ENCODE measurements at places on chromosomes 3 and 15.

GRCh38 chr3:139758654-139759291 lies 81.0 kb upstream of the NMNAT3 start:
- DNase-seq, result no peak

DNA sequence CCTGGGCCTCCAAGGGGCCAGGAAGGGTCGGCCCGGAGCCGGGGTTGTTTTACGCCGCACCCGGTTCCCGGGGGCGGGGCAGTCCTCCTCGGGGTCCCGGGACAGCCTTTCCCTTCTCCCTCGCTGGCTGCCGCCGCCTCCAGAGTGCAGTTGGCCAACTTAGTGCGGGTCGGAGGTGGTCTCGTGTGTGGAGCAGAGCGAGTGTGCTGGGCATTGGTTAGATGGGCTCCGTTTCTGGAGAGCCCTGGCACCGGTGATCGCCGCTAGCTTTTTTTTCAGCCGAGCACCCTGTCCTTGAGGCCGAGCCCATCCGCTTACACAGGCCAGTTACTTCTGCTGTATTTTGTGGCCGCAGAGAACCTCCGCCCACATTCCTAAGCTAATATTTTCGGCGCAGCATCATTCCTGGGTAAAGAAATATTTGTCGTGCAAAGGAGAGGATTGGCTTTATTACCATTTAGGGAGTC lies 585 bp downstream of the KIF23 start:
- DNase-seq, result peak; percentile 86

- no peak for DNase-seq
These were observed 3.3 kb upstream of the ARIH2 start for GRCh38 chr3:48915296-48915695.

- DNase-seq, result no peak
These were observed 60.1 kb upstream of the GALNT15 start for GRCh38 chr3:16114429-16114828.

- DNase-seq, result no peak
These were observed 12.4 kb downstream of the APOD start for GRCh38 chr3:195571361-195571760.

- DNase-seq, result no peak
These were observed 52.9 kb downstream of the BCHE start for GRCh38 chr3:165784337-165784736.

GRCh38 chr3:107218864-107219269 lies 158.4 kb upstream of the CCDC54 start:
- no peak for DNase-seq

DNA sequence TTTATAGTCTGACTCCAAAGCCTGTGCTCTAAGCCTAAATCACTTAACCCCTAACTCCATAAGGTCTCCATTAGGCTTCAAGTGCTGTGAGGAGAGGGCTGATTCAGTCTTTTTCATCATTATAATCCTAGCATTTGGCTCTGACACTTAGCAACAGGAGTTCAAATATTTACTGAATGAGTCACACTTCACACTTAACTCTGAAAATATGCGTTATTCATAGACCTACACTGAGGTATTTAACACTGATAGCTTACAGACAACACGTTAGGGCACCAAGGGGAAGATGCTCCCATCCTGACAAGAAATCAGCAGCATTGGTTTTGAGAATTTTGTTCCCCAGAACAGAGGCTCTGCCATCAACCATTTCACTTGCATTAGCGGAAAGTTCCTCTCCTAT lies 53.5 kb downstream of the MSL2 start:
- DNase-seq, result peak; percentile 83

GRCh38 chr3:12959838-12960378 lies 113.3 kb downstream of the IQSEC1 start:
- no peak for DNase-seq

DNA sequence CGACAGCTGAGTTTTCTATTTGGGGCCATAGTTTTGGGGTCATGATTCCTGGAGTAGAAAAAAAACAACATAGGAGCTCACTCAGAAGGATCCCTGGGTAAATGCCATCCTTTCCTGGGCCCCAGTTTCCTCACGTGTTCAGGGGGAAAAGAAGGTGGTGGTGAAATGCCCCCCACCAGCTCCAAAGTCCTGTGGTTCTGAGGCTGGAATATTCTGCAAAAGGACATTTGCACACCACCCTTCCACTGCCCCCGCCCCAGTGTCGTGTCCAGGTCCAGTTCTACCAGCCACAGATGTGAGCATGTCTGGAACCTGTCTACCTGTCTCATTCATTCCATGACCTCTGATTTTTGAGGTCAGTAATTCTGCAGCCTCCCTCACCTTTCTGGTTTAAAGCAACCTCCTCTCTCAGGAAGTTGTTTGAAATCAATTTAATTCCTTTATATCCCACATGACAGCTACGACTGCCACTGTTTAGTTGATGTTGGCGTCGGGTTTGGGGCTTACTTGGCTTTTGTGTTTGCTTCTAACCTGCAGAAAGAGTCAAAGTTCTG lies 82.1 kb downstream of the SMAD3 start:
- DNase-seq, result no peak

GRCh38 chr3:126480861-126481260 lies 5.2 kb upstream of the ZXDC start:
- no peak for DNase-seq

DNA sequence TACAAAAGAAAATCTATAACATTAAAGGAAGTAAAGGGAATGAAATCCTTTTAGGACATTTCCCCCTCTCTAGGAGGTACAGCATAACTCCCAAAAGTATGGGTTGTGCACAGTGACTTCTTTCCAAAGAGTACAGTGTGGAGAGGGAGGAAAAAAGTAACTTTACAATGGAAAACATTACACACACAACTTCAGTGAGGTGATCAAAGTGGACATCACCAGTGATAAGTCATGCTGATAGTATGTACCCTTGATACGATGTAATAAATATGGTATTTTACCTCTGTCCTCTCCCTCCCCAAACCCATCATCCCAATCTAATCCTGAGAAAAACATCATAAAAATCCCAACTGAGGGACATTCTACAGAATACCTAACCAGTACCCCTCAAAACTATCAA lies 10.8 kb downstream of the PLD1 start:
- no peak for DNase-seq

GRCh38 chr3:195732940-195733339 lies 12.2 kb downstream of the MUC20 start:
- DNase-seq, result no peak

DNA sequence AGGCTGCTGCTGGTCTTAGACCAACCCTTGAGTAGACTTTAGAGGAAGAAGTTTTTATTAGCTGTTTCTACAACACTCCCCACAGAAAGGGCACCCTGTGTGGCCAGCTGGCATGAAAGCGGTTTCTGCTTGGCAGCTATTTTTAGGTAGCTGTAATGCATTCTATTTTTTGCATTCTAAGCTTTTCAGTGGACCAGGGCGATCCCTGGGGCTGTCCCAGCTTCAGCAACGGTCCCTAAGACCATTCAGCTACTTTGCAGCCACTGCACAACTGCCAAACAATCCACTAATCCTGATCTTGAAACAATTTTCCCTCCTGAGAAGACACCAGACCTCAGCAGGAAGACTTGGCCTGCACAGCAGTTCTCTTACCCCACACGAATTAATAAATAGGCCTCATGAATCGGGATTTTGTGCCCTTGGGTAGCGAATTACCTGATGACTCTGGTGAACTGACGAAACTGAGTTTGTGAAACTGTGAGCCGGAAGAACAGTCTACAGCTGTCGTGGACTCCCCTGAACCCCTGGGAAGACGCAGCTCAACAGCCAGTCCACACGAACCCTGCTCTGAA lies 14.6 kb upstream of the TFRC start:
- DNase-seq, result no peak

DNA sequence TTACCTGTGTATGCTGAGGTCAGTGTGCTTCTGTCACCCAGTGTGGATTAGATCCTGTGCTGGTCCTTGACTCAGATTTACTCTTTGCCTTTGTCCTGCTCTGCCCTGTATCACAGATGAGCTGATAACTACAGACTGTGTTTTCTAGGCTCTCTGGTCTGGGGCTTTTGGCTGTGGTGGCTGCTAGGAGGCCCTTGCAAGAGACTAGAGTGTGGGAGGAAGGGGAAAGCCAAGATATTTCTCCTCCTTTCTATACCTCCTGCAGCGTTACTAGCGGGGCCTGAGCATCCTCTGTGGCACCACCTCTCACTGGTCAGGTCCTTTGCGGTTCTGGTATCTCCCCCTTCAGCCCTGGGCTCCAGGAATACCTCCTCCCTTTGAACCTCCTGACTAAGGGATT lies 282.3 kb upstream of the TBC1D5 start:
- DNase-seq, result no peak

- peak; percentile 37 for DNase-seq
These were observed 101.6 kb upstream of the PRR20G start for GRCh38 chr3:127389420-127389819.

GRCh38 chr3:170692720-170693119 lies 106.8 kb upstream of the SLC7A14 start:
- peak; percentile 38 for DNase-seq

- no peak for DNase-seq
These were observed 93.2 kb upstream of the AGTR1 start for GRCh38 chr3:148604270-148605085.

GRCh38 chr3:74409066-74409465 lies 205.4 kb downstream of the CNTN3 start:
- no peak for DNase-seq

DNA sequence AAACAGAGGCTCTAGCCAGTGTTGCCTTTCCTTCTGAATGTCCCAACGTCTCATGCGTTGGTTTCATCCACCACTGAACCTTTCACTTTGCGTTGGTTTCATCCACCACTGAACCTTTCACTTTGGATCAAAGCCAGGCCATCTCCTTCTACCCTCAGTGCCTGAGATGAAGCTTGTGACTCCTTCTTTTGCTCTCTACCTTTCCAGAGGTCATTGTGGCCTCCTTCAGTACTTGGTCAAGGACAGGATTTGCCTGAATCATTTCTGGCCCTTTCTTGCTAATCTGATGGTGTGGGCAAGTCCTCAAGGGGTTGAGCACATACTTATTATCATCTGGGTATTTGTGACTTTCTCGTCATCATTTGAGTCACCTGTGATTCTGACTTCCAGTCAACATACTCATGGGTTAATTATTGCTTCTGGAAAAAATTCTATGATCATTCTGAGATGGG lies 50.0 kb downstream of the SELENOT start:
- DNase-seq, result no peak

- no peak for DNase-seq
These were observed 397.5 kb downstream of the ZIC4 start for GRCh38 chr3:147008886-147009285.

GRCh38 chr3:125039131-125040100 lies 16.4 kb downstream of the HEG1 start:
- DNase-seq, result no peak

DNA sequence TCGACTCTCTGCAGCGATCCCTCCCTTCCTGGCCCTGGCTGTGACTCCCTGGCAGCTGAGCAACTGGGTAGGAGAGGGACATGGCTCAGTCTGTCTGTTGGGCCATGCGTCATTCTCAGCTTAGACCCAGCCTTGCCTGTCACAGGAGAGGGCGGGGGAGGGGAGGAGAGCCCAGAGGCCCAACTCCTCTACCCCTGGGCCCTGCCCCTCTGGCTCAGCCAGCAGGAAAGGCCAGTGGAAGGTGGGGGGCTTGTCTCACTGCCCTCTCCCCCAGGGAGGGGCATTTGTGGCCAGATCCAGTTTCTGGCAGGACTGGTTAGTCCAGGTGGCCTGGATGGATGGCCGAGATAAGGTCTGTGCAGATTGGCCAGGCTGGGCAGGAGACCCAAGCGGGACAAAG lies 31.6 kb downstream of the DNAJB8 start:
- no peak for DNase-seq

DNA sequence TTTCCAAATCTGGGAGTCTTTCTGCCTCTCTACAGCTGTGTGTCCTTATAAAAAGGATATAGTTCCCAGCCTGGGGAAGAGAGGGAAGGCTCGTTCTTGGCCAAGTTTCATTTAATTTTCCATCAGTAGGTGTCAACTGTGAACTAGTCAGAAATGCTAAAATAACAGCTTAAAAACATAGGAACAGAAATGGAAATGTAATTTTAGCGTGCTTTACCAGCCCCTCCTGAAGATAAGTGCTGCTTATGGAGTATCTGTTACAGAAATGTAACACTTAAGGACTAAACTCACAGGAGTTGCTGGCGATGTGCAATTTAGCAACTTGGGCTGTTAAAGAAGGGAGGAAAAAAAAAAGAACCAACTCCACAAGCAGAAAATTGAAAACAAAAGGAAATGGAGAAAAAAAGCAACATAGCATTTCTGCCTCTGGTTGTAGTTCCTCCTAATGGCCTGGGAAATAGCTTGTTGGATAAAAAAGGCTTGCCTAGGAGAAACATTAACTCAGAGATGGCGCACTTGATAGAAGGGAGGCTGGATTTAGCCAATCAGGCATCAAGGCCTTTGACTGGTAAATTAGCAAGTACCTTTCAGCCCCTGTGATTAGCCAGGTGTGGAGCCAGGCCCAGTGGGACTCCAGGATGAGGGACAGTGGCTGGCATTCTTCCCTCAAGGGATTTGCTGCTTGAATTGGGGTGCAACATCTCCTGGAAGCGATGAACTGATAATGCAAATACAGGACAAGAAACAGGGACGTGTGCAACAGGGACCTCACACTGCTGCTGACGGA lies 84.3 kb downstream of the RPLP1 start:
- no peak for DNase-seq

- no peak for DNase-seq
These were observed 218.8 kb downstream of the VPS13C start for GRCh38 chr15:61841466-61841865.

DNA sequence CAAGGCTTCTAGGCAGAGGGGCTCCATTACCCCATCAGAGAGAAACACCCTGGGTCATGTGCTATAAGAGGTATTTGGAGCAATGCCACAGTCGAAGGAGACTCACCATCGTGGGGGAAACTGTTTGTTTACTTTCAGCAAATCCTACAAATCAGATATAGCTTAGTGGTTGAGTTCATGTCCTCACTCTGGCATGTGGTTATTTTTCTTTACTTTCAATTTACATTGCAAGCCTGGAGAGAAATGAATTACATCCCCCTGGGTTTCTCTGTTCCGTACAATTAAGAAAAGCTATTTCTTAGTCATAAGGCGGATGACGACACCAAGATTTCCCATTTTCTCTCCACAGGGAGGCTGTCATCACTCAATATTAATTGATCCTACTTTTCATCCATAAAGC lies 36.9 kb downstream of the RFTN1 start:
- no peak for DNase-seq

DNA sequence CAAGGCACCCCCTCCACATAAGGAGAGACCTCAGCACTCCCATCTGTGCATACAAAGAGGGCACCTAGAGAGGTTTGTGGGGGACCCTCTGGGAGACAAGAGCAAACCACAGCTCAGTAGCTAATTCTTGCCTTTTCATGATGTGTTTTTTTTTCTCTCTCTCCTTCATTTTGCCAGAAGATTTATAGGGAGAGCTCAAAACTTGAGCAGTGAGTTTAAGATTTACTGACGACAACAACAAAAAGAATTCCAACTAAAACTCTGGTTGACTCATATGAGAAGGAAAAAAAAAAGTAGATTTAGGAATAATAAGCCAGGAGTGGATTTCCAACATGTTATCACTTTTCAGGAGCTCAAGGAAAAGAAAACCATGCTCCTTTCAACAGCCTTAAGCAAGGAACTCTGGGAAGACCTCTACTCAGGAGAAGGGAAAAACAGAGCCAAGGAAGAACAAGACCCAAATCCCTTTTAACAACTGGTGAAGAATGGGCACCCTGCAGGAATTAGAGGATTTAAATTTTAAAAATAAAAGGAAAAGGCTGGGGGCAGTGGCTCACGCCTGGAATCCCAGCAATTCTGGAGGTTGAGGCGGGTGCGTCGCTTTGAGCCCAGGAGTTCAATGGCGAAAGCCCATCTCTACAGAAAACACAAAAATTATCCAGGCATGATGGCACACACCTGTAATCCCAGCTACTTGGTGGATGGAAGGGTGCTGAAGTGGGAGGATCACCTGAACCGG lies 58.2 kb upstream of the RAD18 start:
- DNase-seq, result no peak
